ENCODE measurements at places on chromosomes 6 and 20.

DNA sequence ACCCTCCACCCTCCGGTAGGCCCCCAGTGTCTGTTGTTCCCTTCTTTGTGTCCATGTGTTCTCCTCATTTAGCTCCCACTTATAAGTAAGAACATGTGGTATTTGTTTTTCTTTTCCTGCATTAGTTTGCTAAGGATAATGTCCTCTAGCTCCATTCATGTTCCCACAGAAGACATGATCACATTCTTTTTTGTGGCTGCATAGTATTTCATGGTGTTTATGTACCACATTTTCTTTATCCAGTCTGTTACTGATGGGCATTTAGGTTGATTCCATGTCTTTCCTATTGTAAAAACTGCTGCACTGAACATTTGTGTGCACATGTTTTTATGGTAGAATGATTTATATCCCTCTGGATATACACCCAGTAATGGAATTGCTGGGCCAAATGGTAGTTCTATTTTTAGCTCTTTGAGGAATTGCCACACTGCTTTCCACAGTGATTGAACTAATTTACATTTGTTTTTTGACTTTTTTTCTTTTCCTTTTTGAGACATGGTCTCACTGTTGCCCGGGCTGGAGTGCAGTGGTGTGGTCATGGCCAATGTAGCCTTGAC, 4.5 kb downstream of the KPNA5 start:
- no peak for DNase-seq

DNA sequence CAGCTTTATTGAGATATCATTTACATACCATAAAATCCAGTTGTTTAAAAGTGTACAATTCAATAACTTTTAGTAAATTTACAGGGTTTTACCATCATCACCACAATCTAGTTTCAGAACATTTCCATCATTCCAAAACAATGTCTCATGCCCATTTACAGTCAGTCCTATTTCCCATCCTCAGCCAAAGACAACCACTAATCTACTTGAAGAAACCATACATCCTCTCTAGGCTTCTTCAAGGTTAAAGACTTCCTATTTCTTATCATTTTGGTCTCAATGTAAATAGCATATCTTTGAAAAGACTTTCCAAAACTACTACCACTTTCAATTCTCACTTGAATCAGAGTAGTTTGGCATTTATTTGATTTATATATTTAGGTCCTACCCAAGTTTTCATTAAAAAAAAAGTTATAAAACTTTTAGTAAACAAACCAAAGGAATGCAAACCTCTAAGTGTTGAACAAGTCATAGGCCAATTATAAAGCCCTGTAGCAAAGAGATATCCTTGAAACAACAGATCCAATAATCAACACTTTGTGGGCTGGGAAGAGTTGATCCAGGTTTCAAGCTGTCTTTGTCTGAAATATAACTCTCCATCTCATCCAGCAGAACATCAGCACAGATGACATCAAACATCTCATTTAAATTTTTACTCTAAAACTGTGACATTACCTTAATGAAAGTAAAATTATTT, 211.3 kb upstream of the RUNX2 start:
- no peak for DNase-seq

DNA sequence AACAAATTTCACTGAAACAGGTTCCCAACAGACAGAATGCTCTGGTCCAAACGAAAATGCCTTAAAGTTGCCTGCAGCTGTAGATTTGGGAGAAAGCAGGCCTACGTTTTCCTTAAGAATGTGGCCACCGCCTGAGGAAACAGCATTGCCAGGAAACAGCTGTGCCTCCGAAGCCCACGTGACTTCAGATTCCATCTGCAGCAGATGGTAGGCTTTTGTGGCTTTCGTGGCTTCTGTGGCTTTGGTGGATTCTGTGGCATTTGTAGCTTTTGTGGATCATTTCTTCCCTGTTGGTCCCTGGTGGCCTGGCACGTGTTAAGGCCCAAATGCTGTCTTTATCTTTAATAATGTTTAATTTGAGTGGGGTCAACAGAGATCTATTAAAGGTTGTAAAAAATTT, 222.9 kb downstream of the TTLL2 start:
- DNase-seq, result no peak

DNA sequence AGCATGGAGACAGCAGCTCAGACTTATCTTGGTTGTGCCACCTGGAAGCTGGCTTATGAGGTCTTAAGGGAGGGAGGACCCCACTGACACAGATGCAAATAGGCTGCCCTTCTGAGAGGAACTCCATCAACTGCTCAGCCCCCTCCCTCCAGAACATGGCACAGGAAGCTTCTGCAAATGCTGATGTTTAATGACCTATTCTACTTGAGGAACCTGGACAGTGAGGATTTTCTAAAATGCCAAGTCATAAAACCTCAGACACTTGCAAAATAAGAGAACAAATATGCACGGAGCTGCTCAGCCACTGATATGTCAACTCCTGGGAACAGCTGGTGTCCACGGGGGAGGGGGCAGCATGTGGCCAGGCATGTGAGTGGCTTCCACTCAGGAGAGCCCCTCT, 3.5 kb downstream of the CST9 start:
- DNase-seq, result no peak

GRCh38 chr6:48429021-48429420, 318.0 kb upstream of the PTCHD4 start:
- no peak for DNase-seq

GRCh38 chr6:33124525-33124901, 48.7 kb downstream of the HLA-DPB1 start:
- no peak for DNase-seq

- no peak for DNase-seq
Observed at GRCh38 chr6:21999012-21999528, 297.8 kb downstream of the PRL start.

DNA sequence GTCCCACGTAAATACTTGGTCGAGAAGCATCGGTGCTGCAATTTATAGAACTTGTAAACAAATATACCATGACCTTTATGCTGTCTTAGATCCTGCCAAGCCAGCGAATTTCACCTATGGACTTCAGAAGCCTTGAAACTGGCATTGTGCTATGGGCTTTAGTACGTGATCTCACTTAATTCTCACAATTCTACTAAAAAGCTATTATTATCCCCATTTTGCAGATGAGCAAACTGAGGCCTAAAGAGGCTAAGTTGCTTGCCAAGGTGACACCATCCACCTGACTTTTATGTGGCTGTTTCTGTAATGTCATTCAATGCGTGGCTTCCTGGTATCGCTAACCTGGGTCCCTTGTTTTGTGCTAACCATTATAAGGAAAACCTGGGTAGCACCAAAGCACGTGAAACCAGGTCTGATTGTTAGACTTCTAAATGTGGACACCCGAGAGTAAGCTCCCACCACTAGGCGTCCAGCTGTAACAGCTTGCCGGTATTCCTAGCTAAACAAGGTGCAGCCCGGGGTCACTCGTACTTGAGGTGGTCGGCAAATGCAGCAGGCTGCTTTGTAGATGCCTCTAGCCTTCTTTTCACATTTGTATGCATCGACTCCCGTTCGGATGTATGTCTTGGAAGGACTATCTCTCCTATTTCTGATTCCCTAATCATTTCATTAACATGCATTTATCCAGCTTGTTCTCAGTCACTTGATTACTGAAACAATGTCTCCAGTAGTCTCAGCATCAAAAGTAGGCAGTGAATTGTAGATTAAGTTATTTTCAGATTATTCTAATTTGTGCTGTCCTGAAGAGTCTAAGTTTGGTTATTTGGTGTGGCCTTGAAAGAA, 1.1 kb downstream of the SYNJ2 start:
- DNase-seq, result no peak

DNA sequence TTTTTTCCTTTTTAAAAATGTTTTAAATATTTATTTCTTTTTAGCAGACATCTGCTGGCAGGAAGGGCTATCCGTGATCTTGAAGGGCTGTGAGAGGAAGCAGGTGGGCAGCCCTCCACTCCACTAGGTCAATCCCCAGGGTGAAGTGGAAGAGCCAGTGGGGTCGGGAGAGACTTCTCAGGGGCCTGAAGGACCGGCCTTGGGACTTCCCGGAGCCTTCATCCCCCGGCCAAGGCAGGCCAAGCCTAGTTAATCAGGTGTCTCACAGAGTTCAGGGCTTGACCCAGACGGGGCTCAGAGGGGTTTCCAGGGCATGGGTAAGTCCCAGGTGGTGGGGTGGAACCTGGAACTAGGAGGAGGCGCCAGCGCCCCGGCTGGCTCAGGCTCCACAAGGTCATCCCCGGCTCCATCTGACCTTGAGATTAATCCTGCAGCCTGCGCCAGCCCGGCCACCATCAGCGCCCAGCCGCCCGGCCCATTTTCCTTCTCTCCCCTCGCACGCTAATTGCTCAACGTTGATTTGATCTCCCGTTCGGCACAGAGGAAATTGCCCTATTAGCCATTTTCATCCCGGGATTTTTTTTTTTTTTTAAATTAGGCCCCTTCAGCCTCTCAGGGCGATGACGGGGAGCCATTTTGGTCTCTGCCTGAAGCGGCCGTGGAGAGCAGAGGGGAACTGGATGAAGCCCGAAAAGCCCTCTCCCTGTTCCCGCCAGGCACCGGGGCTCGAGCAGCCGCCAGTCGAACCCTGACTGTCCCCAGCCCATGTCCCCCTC, 44.4 kb downstream of the MDFI start:
- no peak for DNase-seq

DNA sequence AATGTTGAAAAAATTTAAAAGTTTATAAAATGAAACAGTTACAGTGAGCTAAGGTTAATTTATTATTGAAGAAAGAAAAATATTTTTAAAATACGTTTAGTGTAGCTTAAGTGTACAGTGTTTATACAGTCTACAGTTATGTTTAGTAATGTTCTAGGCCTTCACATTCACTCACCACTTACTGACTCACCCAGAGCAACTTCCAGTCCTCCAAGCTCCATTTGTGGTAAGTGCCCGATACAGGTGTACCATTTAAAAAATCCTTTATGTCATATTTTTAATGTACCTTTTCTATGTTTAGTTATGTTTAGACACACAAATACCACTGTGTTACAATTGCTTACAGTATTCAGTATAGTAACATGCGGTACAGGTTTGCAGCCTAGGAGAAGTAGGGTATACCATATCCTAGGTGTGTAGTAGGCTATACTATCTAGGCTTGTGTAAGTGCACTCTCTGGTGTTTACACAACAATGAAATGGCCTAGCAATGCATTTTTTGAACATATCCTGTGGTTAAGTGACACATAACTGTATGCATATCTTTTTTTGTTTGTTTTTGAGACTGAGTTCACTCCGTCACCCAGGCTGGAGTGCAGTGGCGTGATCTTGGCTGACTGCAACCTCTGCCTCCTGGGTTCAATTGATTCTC, 26.3 kb downstream of the FLRT3 start:
- no peak for DNase-seq

DNA sequence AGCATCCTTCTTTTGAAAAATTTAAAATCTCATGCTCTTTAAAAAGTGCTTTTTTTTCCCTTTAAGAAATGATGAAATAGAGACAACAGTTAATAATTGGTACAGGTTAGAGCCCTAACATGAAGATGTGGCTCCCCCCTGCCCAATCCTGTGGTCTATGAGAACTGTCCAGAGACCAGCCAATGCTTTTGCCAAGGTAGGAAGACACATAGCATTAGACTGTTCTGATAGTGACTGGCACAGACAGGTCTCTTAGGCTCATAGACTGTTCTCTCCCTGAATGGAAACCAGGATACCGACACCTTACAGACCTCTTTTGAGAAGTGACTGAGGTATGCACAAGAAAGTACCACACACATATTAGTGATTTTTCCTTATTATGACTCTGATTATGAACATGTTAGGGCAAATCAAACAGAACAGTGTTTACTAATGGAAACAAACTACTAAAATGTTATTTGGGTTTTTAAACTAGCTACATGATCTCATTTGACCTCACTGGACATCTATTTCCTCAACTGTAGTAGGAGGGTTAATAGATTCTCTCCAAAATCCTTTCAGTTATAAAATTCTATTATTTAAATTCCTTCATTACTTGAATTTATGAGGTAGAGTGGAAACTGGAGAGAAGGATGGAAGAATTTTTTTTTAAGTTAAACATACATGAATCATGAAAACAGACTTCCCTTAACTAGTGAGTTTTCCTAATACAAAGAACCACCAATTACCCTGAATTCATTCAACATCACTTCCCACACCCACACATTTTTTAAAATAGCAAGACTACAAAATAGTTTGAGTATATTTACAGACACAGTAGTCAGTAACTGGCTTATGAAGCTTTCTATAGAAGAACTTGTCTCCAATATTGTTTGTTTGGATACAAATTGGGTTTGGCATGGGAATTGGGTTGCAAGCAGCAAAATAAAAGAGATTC, 120.4 kb downstream of the OGFRL1 start:
- DNase-seq, result no peak

DNA sequence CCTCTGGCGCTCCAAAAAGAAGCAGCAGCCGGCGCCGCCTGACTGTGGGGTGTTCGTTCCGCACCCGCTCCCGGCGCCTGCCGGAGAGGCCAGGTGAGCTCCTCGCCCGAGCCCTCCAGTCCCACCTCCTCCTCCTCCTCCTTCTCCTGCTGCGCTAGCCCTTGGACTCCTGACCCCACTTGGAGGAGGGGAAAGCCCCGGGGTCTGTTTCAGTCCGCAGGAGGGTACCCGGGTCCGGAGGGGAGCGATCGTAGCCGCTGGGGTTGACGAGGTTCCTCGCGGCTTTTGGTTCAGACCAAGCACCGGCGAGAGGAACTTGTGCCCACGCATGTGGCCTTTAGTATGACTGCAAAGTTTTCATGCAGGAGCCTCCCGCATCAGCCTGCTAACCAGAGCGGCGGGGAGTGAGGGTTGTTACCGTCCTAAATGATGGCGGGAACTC, 493 bp downstream of the CRYBG1 start:
- no peak for DNase-seq

DNA sequence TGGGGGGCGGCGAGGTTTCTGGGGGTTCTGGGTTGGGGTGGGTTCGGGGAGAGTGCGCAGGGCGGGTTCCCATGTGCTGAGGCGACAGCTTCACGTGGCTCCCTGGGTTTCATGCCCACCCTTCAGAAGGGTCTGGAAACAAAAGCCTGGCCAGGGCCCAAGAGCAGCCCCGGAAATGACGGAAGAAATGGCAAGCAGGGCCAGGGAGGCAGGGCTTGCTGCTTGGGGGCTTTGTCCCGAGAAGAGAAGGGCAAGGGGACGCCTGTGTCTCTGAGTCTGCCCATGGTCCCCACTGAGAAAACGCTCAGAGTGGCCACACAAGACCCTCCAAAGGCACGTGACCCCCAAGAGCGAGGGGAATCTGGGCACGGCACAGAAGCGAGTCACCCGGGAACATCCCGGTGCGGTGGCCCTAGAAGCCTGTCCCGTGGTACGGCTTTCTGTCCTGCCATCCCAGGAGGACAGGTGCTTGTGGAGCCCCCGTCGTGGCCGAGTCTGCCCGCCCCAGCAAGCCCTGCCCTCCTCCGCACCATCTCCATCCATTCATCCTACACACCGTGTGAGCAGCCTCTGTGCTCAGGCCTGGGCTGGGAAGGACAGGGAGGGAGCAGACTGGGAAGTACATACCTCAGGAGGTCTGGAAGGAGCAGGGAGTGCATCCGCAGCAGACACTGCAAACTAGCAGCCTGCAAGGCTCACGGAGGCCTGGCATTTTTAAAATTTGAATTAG, 9.0 kb downstream of the NPEPL1 start:
- DNase-seq, result no peak

GRCh38 chr20:4297127-4297826, 281.9 kb upstream of the RNF24 start:
- no peak for DNase-seq

GRCh38 chr20:56762829-56763228, 133.7 kb downstream of the TFAP2C start:
- DNase-seq, result no peak
